ENCODE measurements at places on chromosomes 7 and 10.

DNA sequence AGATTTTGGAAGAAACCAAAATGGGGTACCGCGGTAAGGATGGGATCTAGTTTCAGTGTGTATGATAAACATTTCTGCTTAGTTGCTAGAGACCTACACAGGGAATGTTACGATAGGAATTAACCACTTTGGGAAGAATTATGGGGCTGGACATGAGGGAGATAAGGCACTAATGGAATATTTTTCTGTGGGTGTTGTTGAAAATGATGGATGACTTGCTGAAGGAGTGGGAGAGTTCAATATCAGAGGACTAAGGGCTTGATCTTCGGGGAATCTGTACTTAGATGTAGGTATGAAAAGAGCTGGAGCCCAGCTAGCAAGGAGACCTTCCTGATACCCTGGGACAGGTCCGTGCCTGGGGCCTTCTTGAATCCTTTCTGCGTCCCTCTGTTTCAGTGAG is 303.7 kb downstream of the EXOC4 start:
- no peak for DNase-seq

GRCh38 chr10:71938211-71938610 is 26.0 kb upstream of the CHST3 start:
- DNase-seq, result no peak

DNA sequence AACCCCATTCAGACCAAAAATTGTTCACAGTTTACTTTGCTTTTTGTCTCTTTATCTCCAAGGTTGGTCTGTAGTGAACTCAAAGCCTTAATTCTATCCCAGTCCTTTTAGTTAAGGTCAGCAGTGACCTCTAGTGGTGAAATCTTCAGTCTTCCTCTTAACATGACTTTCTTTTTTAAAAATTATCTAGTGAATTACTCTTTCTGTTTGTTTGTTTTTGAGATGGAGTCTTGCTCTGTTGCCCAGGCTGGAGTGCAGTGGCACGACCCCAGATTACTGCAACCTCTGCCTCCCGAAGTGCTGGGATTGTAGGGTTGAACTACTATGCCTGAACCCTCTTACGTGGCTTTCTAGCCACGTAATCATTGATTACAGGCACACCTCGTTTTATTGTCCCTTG is 25.0 kb downstream of the ZNF487 start:
- peak; percentile 55 for DNase-seq

DNA sequence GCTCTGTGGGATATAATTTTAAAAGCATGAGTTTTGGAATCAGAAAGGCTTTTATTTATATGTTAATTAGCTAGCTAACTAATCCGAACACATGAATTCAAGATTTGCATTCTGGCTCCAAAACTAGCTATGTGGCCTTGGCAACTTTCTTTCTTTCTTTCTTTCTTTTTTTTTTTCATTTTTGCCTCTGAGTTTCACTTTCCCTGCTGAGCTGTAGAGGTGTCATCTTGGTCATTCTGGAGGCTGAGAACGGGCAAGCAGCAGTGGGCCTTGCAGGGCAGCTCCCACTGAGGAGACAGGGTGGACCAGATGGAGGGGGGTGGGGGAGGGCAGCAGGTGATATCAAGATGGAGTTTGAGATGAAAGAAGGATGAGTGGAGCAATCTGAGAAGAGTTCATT is 24.8 kb upstream of the SFMBT2 start:
- no peak for DNase-seq

GRCh38 chr7:153638821-153639435 is 413.3 kb upstream of the DPP6 start:
- no peak for DNase-seq

DNA sequence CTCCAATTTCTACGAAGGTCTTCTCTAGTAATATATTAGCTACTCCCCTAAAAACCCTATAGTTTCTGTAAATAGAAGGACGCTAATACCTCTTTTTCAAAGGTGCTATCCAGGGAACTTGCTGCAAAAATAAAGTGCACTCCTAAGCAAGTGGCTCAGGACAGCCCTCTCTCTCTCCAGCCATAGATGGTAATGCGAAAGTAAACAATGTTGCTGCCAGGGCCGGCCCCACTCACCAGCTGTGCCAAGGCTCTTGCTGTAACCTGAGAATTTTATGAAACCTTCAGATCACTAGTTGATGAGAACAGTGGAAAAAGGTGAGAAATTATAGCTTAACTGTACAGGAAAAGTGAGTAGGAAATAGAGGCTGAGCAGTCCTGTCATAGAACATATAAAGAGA is 10.9 kb upstream of the TAS2R39 start:
- no peak for DNase-seq

- peak; percentile 26 for DNase-seq
Measured at GRCh38 chr10:113385021-113385999, 167.5 kb upstream of the HABP2 start.

GRCh38 chr10:123637326-123637880 is 28.8 kb upstream of the GPR26 start:
- DNase-seq, result no peak

DNA sequence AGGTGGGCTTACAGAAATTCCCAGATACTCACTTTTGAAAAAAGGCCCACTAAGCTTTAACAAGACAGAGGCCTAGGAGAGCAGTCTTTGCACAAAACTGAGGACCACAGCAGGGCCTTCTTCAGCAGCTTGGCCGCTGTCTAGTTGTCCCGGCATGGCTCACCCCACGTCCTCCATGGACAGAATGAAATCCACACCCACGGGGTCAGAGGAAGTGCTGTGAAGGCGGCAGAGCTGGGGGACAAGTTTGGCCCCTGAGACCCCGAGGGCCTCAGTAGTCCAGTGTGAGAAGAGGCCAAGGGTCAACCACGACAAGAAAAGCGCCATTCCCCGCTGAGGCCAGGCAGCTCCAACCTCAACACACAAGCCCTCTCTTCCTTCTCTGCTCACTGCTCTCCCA is 78.9 kb downstream of the ZRANB1 start:
- no peak for DNase-seq

DNA sequence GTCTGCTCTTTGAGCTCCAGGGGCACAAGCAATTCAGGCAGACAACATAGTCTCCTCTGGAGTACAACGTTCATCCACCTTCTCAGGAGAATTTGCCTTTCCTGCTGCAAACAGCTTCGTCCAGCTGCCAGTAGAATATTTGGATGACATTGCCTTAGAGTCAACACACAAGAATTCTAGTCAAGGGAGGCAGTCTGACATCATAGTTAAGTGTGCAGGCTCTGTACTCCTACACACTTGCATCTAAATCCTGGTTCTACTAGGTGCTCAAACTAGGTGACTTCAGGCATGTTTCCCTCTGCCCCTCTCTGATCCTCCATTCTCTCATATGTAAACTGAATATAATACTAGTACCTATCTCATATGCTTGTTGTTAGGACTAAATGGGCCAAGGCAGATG is 314.8 kb downstream of the HPSE2 start:
- DNase-seq, result no peak

- DNase-seq, result no peak
Measured at GRCh38 chr10:124233546-124234138, 140.2 kb upstream of the CHST15 start.

DNA sequence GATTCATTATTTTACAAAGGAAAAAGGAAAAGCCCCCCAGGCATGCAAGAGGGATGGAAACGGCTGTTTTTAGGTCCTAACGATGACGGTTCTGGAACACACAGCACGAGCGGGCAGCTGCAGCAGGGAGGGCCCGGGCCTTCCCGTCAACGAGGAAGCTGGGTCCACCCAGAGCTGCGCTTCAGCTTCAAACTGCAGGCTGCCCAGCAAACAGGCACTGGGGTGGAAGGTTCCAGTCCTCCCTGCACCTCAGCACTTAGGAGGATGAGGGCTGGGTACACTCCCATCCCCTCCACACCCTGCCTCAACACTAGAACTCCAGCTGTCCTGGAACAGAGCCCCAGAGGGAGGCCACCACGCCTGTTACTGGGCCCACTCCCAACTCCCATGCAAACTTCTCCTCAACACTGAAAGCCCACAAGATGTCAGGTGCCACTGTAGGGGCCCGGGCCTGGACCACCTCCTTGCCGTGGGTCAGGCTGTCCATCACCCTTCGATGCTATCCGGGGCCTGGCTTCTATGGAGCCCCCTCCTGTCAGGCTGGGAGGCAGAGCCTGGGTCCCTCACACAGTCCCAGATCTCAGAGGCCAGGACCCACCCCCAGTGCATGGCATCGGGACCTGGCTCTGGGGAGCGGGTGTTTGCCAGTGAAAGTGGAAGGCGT is 33.0 kb downstream of the PAPOLB start:
- DNase-seq, result no peak

- no peak for DNase-seq
Measured at GRCh38 chr7:105618016-105618296, 36.7 kb upstream of the EFCAB10 start.

- no peak for DNase-seq
Measured at GRCh38 chr10:130647341-130647740, 511.1 kb downstream of the GLRX3 start.

GRCh38 chr10:11170993-11171851 is 153.6 kb downstream of the CELF2 start:
- DNase-seq, result no peak

DNA sequence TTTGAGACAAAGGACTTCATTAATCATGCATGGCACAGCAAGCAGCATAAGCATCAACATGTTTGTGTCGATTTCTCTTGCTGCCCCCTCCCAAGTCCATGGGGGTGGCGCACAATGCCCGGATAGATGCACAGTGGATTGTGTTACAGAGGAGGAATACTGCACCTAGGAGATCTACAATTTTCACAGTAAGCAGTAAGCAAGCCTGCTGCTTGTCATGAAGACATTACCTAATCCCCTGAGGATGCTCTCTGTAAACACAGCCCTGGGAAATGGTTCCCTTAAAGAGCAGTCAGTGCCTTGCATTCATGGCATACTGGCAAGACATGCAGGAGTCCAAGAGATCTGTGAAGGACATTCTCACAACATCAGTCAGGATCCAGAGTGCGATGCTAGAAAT is 137.7 kb downstream of the ETV1 start:
- DNase-seq, result no peak

DNA sequence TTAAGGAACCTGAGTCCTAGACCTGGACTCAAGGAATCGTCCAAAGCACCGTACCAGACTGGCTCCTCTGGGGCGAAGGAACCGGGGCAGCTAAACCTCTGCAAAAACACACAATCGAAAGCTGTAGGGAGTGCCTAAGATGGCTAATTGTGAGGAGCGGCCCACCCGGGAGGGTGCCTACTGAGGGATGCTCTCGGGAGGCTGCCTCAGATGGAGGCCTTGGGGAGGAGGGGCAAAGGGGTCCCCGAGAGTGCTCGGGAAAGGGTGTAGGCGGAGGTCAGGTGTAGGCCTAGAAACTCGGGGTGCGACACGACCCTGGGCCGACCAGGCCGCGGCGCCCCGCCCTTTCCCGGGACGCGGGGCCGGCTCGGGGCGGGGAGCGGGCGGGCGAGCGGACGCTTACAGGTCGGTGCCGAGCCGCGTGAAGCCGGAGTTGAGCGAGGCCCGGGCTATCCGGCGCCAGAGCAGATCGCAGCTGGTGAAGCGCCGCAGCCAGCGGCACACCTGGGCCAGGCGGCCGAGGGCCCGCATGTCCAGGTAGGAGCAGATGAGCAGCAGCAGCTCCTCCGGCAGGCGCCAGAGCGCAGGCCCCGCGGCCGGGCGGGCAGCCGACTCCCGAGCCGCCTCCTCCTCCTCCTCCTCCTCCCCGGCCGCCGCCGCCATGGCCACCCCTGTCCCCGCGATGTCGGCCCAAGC is 844 bp downstream of the FBXW4 start:
- DNase-seq, result peak; percentile 51

GRCh38 chr10:48946332-48946731 is 6.7 kb upstream of the LRRC18 start:
- no peak for DNase-seq

DNA sequence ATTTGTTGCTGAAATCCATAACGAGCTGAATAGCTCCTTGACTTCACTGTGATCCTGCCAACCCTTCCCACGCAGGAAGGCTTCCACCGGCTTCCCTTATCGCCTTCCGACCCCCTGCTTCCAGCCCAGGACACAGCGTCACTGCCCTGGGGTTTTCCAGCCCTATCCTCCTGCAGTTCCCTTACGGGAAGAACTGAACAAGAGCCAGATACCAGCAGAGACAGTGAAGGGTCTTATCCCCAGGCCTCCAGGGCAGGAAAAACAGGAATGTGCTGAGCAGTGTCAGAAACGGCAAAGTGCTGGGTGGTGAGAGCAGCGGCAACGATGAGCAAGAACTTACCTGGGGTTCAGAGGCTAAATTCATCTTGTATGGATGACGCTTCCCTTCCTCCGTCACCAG is 22.4 kb downstream of the PDLIM1 start:
- no peak for DNase-seq

DNA sequence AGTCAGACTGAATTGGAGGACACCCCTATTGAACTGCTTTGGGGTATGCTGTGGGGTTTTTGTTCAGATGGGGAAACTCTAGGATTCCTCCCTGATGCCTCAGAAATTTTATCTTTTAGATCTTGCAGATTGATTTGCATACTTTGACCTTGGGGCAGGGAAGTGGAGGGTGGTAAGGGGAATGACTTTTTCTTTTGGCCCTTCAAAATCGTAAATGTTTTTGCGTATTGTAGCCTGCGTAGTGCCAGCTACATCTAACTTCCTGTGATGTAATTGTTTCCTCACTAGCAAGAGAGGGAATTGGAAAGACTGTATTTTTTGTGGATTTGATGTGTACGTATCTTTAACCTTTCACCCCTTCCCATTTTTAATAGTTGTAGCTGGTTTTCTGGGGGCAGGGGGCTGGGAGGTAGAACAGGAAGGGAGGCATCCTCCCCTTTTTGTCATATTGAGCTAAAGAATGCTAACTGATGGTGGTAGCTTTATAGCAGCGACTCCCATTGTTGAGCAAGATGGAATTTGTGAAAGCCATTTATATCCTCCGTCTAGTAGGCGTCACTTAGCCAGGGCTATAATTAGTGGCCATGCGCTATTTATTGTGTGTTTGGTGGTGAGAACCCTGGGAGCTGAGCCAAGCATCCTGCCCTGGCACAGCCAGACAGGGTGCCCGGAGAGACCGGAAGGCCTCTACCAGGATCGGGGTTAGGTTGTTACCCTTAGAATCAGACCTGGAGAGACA is 11.3 kb downstream of the DUSP5 start:
- DNase-seq, result no peak

GRCh38 chr10:30215623-30216022 is 133.5 kb downstream of the MTPAP start:
- DNase-seq, result no peak

- DNase-seq, result no peak
Measured at GRCh38 chr10:31278279-31278941, 40.6 kb upstream of the ZEB1 start.

DNA sequence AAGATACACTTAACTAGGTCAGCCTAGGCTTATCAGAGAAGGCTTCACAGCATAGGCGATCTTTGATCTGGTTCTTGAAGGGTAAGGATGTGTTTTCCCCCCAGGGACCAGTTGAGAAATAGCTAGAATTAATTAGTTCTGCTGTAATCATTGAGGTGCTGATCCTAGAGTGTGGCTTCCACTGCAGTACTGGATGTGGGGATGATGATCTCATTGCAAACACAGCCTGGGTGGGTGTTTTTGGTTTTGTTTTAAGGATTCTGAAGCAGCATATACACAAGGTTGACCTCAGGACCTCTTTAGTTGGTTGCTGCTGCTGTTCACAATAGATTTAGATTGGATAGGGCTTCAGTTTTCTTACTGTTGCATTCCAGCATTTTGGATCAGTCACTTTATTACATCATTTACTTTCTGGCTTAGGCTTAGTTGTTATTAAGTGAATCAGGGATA is 159.7 kb downstream of the AUTS2 start:
- no peak for DNase-seq
